ENCODE measurements at places on chromosomes 6 and 20. TPM values are rescaled to one million over a fixed set of nuclear protein-coding genes. Genes with fewer than 3 reads are reported as not detected.

RAB44 gene
- not detected for total RNA-seq

TEAD3 gene
- 27.0 TPM for total RNA-seq

IPCEF1 gene
- total RNA-seq = 0.48 TPM

CASS4 gene
- not detected for total RNA-seq

B3GAT2 gene
- total RNA-seq = 0.24 TPM

DCDC2 gene
- 0.57 TPM for total RNA-seq

KAT14 gene
- total RNA-seq = 21.5 TPM

BIRC7 gene
- 0.31 TPM for total RNA-seq

BPIFA1 gene
- not detected for total RNA-seq

BMP7 gene
- 17.7 TPM for total RNA-seq

SLC22A3 gene
- total RNA-seq = 2.8 TPM

CYP21A2 gene
- total RNA-seq = not detected

MYLK2 gene
- 0.57 TPM for total RNA-seq

GNMT gene
- total RNA-seq = 1.1 TPM

PHIP gene
- total RNA-seq = 51.0 TPM

GABRR1 gene
- total RNA-seq = 0.26 TPM

TENT5A gene
- total RNA-seq = 1.6 TPM

PRDM13 gene
- 0.15 TPM for total RNA-seq

NKX2-4 gene
- 0.15 TPM for total RNA-seq

DUSP15 gene
- 6.7 TPM for total RNA-seq

C6orf15 gene
- not detected for total RNA-seq

PI16 gene
- total RNA-seq = not detected

TMEM242 gene
- 10.3 TPM for total RNA-seq

ADGRG6 gene
- 2.5 TPM for total RNA-seq

MOCS1 gene
- total RNA-seq = 15.2 TPM

KIAA1755 gene
- total RNA-seq = 0.18 TPM
